Effector CD4-positive, alpha-beta T cell (primary cell): ENCODE measurements at places on chromosomes 5 and 9.

- no peak for DNase-seq
These were observed 452.9 kb downstream of the CSNK1G3 start for GRCh38 chr5:123964884-123965283.

DNA sequence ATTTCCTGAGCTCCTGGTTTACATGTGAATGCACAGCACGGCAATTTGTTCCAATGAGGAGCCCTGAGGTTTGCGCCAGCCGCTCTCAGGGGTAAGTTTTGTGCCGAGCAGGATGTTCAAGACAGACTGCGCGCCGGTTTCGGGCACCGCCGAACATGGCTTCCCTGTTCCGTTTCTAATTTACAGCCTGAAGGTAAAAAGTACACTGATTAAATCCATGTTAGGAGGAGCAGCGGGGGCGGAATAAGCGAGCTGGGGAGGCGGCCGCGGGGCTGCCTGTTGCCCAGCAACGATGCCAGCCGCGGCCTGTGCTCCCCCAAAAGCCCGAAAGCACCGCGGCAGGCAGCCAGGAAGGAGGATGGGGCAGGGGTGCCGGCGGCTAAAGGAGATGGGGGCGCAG, 6.4 kb downstream of the SOWAHA start:
- DNase-seq, result no peak

DNA sequence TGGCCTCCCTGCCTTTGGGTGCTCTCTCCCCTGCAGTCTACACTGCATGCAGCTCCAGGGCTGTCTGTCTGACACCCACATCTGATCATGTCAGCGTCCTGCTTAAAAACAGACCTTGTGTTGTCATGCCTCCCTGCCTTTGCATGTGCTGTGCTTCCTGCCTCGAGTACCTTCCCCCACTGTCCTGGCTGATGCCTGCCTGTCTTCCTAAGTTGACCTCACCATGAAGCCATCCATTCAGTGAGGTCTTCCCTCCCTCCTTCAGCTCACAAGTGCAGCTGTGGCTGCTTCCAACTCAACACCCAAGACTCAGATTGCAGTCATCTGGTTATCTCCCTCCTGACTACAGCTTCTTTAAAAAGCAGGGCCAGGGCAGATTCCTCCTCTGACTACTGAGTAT, 5.5 kb downstream of the ANGPTL2 start:
- DNase-seq, result no peak

GRCh38 chr5:107472620-107473064, 198.1 kb downstream of the EFNA5 start:
- no peak for DNase-seq

DNA sequence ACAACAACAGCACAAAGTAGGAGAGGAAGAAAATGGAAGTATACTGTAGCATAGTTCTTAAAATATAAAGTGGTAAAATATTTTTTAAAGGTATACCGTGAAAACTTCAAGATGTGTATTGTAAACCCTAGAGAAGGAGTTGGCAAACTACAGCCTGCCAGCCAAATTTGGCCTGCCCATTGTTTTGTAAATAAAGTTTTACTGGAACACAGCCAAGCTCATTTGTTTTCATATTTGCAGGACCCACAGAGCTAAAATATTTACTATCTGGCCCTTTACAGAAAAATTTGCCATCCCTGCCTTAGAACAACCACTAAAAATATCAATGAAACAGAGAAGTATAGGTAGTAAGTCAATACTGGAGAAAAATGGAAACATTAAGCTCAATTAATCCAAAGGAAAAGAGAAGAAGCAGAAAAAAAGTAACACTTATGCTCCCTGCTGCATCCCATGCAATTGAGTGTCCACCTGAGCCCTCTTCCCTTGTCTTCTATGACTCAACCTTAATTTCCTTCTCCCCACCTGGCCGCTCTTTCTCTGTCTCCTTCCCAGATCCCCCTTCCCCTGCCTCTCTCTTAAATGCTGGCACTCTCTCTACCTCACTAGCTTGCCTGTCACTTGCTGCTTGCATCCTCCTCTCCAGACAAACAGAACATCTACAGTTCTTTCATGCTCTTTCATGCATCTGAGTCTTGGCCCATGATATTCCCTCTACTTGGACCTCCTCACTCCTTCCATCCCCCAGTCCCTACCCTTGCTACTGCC, 50.6 kb upstream of the FER start:
- DNase-seq, result no peak

DNA sequence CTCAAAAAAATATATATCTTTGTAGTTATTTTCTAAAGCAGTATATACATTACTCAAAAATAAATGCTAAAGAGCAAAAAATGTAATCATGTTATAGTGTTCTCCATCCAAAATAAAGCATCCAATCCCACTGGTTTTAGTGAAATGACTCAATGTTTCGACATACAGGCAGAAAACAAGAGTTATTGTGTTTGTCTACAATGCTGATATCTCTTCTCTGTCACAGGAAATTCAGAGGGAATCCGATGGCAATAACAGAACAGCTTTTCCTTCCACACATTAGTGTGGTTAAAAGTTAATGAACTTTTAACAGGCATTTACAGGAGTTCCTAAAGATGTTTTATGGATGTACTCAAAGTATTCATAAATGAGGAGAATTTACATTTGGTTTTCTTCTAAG, 12.0 kb downstream of the TTC33 start:
- DNase-seq, result no peak

DNA sequence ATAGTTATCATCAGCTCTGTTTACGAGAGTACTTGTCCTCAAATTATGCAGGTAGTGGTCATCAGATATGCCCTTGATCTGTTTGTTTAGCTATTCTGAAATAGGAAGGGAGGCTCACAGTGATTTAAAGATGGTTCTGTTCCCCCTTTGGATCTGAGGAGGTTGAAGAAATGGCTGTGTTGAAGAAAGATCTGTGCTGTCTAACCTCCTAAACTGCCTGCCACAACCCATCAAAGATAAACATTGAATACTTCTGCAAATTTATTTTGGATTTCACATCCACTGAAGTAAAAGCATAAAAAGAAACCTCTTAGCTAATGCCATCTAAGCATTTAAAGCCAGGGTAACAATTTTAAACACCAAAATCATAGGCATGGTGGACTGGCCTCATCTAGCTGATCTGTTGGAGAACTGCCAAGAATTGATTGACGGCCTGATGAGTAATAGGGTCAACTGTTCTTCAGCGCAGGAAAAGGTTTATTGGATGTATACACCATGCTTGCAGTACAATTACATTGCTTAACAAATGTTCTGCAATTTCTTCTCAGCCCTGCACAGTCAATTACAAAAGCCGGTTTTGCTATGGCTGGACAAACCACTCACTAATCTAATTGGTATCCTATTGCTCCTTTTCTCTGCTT, 97.6 kb downstream of the SEMA6A start:
- no peak for DNase-seq

DNA sequence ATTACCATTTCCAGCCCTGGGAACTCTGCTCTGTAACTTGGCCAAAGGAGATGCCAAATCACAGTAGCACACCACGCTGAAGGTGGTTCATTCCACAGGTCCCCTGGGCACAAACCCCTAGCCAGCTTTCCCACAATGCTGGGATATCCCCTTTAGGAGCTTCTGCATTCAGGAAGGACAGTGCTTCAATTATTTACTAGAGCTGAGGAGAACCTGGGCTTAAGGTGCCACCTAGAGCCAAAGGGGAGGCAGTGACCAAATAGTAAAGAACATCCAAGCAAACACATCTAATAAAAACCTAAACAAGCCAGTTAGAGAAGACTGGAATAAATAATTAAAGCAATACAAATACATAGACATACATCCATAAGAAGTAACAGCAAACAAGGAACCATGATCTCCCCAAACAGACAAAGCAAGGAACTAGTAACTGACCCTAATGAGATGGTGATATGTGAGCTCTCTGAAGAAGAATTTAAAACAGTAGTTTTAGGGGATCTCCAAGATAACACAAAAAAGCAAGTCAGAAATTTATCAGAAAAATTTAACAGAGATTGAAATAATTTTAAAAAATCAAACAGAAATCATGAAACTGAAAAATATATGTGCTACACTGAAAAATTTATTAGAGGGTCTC, 14.6 kb downstream of the KIF4B start:
- no peak for DNase-seq

GRCh38 chr5:173454736-173455598, 126.8 kb upstream of the STC2 start:
- DNase-seq, result no peak

GRCh38 chr5:55572020-55572419, 37.3 kb upstream of the PLPP1 start:
- no peak for DNase-seq

- DNase-seq, result no peak
These were observed 25.9 kb upstream of the CACNA1B start for GRCh38 chr9:137851516-137852267.

- DNase-seq, result no peak
These were observed 1425.4 kb downstream of the FOXD4L5 start for GRCh38 chr9:63859475-63860215.

- DNase-seq, result no peak
These were observed 99.6 kb upstream of the CAST start for GRCh38 chr5:96562614-96563013.

GRCh38 chr5:85049020-85049419, 664.3 kb upstream of the EDIL3 start:
- no peak for DNase-seq

DNA sequence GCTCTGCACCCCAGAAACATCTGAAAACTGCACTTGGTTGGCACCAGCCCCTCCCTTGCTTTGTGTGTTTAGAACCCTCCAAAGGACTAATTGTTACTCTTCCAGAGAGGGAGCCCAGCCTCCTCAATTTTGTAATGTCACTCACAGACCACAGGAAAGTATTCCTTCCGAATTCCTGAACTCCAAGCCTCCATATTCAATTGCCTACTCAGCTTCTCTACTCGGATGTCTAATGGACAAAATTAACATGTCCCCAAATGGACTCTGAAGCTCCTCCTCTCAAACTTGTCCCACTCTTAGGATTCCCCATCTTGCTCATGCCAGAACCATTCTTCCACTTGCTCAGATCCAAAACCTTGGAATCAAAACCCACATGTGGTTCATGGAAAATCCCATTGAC, 3.9 kb upstream of the TMEM171 start:
- no peak for DNase-seq

DNA sequence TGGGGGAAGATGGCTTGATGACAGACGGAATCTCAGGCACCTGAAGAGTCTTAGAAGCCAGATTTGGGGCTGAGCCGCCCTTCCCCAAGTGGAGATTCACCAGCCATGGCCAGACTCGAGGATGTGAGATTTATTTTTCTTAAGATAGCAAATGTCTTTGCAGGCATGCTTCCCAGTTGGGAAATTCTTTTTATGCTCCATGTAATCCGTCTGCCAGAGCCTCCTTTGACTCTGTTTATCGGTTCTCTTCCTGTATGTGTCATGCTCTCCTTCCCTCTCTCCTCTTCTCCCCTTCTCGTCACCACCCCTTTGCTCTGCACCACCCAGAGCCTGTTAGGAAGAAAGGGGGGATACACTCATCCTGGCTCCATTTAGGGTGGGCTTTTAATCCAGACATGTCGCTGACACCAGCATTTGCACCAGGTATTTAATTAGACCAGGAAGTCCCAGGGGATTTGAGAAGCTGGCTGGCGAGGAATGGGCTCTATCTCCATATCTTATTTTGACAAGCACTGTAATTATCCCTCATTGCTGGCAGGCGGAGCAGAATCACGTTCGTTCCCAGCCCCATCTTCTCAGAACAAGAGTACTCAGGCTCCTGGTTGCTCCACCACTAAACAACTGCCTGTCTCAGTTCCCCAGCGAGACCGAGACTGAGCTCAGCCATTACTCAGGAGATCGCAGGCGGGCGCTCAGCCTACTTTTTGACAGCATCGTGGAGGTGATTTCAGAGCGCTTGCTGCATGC, 50.9 kb downstream of the KCNIP1 start:
- DNase-seq, result no peak

DNA sequence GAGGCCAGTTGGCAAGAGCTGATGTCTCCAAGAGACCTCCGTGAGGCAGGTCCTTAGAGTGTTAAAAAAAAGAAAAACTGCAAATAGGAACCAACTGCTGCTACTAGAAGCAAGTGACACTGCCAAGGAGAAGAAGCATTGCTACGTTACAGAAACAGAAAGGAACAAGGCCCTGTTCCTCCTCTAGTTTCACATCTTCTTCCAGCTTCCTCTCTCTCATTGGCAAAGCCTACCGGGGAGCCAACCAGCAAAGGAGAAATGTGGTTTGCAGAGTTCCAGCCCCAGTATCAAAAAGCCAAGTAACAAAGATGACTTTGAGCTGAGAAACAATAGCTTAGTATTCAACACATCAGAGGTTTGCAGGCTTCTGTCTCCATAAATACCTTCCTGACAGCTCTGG, 145.9 kb downstream of the PRELID2 start:
- DNase-seq, result no peak

GRCh38 chr5:82820961-82821845, 256.0 kb downstream of the TMEM167A start:
- DNase-seq, result no peak
